Hindlimb muscle (tissue), 1 donor: ENCODE measurements at places on chromosomes 13 and 19.

- no peak for DNase-seq
These were observed 6.4 kb downstream of the NUDT15 start for GRCh38 chr13:48043789-48044503.

- no peak for DNase-seq
These were observed 37.8 kb upstream of the SLC7A10 start for GRCh38 chr19:33263325-33264023.

DNA sequence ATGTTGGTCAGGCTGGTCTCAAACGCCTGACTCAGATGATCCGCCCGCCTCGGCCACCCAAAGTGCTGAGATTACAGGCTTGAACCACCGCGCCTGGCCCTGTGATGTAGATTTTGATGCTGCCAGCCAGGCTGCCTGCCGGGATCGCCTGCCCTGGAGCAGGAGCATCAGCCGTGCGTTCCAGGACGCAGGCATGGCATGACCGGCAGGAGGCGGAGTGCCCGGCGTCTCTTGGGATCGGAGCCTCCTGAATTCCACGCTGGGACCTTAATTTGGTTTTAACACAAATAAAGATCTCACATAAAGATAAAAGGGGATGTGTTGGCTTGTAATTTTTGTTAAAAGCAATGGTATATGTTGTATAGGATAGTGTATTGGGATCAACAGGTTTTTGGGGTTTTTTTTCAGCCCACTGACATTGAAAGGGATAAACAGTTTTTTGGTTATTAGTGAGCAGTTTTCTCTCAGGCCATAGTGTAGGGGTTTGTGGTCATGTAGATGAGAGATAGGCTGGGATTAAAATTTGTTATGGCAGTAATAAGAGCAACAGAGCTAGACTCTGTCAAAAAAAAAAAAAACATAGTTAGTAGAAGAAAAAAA lies 1406.4 kb downstream of the UQCRFS1 start:
- no peak for DNase-seq

DNA sequence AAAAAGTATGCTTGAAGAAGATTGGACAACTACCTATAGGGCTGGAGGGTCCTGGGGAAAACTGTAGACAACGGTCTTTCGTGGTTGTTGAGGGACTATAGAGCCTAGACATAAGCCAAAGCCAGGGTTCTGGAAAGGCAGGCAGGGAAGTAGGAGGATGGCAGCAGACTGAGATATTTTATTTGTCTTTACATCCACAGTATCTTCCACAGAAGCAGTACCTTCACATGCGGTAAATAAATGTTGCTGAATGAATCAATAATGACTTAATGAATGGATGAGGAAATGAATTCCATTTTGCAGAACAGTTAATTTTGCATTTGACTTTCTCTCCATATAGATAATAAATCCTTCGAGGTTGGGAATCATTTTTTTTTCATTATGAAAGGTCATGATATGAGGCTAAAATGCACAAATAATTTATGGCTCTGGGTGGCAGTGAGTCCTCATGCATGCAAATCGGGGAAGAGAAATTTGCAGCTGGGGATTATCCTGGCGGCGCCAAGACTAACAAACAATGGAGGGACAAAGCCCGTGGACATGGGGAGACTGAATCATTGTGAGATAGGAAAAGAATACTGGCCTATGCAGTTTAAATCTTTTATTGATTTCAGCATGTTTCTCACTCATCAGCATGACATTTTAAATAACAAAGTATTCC lies 102.0 kb downstream of the ERCC5 start:
- no peak for DNase-seq

GRCh38 chr19:33558856-33559255 lies 37.3 kb upstream of the PEPD start:
- peak; percentile 68 for DNase-seq

- no peak for DNase-seq
These were observed 313.7 kb downstream of the HS6ST3 start for GRCh38 chr13:96403651-96404050.

- DNase-seq: no peak
These were observed 43.2 kb downstream of the CCNA1 start for GRCh38 chr13:36475468-36475867.

- DNase-seq: no peak
These were observed 804.7 kb upstream of the SLITRK1 start for GRCh38 chr13:84686973-84687372.

DNA sequence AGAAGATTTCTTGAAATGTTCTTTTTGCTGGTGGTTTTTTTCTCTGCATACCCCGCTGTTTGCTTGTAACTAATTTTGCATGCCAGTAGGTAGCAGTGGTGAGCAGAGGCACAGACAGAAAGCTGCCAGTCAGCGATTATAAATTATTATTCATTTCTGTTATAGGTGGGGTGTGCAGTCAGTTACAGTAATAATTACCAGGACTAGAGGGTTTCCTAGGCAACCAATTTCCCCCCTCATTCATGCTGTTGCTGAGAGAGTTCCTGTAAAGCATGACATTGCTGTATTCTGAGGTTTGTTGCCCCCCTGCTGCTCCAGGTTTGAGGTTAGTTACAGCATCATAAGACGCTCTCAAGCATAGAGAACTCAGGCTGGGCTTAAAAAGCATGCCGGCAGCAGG lies 104.5 kb downstream of the URI1 start:
- no peak for DNase-seq

DNA sequence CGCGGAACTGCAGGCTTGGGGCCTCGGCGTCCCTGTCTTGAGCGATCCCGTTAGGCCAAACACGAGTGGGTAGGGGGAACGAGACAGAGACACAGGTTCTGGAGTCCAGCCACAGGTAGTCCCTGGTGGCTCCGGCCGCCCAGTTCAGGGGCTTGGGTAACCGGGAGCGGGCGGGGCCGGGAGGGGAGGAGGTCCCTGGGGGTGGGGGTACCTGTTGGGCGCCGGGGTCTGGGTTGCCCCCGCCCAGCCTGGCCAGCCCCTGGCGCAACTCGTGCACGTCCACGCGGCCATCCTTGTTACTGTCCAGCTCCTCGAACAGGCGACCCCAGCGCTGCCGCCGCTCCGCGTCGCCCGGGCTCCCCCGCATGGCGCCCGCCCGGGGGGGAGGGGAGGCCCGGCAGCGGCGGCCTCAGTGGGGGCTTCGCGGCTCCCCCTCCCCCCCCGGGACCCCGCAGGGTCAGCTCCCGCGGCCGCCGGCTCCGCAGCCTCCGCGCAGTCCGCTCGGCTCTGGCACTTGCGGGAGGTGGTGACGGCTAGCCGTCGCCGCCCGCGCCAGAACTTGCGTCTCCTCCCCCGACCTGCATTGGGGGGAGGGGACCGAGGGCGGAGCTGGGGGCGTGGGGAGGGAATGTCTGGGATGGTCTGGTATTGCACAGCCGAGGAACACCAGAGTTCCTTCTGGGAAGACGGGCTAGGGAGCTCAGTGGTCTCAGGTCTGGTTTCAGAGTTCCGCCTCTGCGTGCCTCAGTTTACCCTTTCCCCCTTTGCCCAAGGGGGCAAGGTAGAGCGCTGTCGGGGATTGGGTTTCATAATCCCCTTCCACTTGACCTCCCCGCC lies at the start of gene SLC25A23:
Gene SLC25A23 (minus strand): TSS at position 531 of the 837 bp plus-strand sequence. CDS start 164 bp downstream, at position 367.
- DNase-seq: peak; percentile 79

GRCh38 chr19:35894342-35894741 lies 6.0 kb downstream of the NFKBID start:
- no peak for DNase-seq

- no peak for DNase-seq
These were observed 55.7 kb upstream of the MEDAG start for GRCh38 chr13:30850204-30850866.
